Femur (tissue), 1 donor: ENCODE measurements at places on chromosomes 2 and 18.
A peak's percentile ranks its signal among the peaks of the same experiment; 100 is the strongest.

DNA sequence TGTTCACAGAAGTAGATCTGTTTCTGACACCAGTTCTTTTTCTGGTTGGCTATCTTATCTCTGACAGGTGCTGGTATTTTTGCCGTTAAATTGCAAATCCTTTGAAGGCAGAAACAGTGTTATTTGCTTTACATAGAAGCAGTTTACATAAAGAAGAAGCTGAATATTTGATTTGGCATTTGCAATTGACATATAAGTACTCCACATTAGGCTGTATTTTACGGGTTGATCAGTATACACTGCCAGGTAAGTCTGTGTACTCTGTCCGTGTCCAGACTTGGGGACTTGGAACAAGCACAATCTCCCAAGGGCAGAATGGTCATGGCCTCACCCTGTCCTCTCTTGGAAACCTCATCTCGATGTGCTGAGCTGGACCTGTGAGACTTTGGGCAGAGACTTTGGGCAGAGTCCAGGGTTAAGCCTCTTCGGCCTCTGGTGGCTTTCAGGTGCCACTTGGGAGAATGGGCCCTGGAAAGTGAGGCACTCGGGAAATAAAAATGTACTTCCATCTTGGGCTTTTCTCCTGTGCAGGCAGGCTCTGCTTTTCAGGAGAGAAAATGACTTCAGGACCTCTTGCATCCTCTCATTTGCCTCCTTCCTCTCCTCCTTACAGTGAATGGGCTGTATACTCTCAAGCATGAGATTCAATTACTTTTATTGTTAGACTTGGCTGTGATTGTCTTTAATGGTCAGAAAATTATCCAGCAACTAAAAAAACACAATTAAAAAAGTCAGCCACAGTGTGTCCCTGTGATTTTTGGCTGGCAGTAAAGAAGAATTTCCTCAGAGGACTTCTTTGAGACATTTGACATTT lies 108.5 kb downstream of the RAPGEF4 start:
- no peak for DNase-seq

DNA sequence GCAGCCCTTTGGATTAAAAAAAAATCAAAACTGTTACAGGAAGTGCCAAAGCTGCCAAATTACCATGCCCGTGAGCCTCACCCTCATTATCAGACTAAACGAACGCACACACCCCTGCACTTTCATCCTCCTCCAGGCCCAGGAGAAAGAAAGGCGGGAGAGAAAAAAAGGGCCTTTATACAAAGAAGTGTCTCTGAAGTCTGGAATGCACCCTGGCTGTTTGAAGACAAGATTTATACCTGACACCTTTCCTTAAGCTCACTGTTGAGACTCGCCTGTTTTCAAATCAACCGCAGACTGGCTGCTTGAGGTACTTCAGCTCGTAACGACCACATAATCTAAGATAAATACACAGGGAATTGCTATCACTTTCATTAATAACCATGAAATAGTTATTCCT lies 31.0 kb downstream of the EDAR start:
- no peak for DNase-seq

- no peak for DNase-seq
Measured at GRCh38 chr2:183081911-183082310, 3.4 kb downstream of the DUSP19 start.

DNA sequence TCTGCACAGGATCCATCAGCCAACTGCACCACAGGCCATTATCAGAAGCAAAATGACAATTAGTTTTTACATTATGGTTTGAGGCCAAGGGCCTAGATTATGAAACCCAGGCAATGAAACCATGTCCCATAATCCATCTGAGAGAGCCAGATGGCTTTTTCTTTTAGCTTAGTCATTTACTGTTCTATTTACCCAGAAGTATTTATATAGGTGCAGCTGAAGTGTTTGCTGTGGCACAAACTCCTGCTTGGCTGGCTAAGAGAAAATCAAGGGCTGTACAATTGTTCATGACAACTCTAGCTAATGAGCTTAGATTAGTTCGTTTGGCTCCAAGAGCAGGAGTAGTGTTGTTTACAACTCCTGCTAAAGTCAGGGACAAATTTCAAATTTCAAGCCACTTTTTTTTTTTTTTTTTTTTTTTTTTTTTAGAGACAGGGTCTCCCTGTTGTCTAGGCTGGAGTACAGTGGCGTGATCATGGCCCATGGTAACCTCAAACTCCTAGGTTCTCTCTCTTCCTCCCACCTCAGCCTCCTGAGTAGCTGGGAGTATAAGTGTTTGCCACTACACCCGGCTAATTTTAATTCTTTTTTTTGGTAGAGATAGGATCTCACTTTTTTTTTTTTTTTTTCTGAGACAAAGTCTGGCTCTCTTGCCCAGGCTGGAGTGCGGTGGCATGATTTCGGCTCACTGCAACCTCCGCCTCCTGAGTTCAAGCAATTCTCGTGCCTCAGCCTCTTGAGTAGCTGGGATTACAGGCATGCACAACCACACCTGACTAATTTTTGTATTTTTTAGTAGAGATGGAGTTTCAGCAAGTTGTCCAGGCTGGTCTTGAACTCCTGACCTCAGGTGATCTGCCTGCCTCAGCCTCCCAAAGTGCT lies 18.4 kb upstream of the REV1 start:
- no peak for DNase-seq

GRCh38 chr2:38095079-38095995 lies 19.4 kb upstream of the CYP1B1 start:
- DNase-seq: no peak

DNA sequence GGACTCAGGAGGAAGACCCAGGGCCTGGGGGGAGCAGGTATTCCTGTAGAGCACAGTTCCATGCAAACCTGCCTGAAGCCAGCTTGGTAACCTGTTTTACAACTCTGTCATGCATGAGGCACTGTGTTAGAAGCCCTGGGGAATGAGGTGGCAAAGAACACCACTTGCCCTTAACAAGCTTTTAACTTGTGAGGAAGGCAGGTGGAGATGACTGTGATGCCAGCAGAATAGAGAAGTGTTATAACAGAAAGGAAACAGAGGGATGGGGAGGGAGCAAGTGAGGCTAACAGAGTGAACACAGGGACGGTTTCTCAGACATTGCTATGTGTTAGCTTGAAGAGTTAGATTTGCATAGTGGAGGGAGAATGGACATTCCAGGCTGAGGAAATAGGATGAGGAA lies 11.5 kb upstream of the IL1A start:
- no peak for DNase-seq

DNA sequence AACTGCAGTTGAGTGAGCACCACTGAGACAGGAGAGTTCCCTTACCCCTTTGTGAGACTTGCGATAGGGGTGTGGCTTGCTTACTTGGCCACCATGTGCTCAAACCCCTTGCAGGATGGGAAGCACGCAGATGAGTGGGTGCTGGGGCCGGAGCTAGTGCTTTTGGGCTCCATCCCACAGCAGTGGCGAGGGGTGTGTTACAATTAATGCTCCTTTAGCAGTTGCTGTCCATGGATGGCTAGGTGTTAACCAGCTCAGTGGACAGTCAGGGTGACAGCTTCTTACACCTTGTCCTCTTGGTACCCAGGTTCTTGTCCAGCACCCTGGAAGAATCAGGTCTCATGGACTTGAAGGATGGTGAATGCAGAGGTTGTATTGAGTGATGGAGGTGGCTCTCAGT lies 103.9 kb downstream of the SH3RF3 start:
- no peak for DNase-seq

DNA sequence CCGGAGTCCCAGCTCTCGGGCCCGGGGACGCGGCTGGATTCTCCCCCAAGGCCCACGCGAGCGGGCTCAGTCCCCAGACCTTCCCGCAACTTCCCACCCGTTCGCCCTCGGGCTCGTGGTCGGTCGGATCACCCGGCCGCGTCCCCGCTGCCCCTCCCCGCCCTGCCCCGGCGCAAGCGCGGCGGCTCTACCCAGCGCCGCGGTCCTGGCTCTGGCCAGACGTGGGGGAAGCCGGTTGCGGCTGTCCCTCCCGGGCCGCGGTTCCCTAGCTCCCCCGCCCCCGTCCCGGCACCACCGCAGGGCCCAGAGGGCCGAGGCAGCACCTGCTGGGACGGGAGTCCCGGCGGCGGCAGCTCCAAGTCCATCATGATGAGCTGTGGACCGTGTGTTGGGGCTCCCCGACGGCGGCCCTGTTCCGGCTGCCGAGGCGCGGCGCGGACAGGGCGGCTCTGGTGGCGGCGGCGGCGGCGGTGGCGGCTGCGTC lies 276 bp downstream of the NFE2L2 start:
- DNase-seq: no peak

- DNase-seq: no peak
Measured at GRCh38 chr2:206305523-206306245, 31.2 kb downstream of the ZDBF2 start.

- DNase-seq: no peak
Measured at GRCh38 chr2:71799013-71799575, 345.7 kb downstream of the DYSF start.

GRCh38 chr2:189265696-189266320 lies 86.2 kb upstream of the COL5A2 start:
- DNase-seq: no peak

GRCh38 chr2:290090-290722 lies 2.3 kb upstream of the ALKAL2 start:
- peak; percentile 89 for DNase-seq
